Activated naive CD4-positive, alpha-beta T cell treated with anti-CD3 and anti-CD28 coated beads, Interleukin-2, amount 50 U/mL, for 72 hours (primary cell): ENCODE measurements at places on chromosomes 2 and 18.

GRCh38 chr2:21282515-21282898 is 158.7 kb downstream of the TDRD15 start:
- DNase-seq, result no peak

GRCh38 chr2:71608034-71608433 is 154.7 kb downstream of the DYSF start:
- no peak for DNase-seq

DNA sequence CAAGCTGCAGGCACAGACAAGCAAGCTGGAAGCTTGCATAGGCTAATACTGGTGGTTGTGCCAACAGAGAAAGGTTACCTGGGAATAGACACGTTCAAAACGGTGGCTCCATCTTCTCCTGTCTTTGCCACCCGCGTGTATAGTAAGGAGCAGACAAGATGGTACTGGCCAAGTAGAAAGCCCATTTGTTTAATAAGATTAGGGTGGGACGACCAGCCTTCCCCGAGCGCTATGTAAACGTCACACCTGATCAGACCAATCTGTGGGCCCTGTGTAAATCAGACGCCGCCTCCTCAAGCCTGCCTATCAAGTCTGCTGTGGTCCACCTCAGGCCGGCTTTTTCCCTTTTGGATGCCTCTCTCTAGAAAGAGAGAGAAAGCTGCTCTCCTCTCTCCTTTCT is 189.2 kb downstream of the LAMA1 start:
- no peak for DNase-seq

DNA sequence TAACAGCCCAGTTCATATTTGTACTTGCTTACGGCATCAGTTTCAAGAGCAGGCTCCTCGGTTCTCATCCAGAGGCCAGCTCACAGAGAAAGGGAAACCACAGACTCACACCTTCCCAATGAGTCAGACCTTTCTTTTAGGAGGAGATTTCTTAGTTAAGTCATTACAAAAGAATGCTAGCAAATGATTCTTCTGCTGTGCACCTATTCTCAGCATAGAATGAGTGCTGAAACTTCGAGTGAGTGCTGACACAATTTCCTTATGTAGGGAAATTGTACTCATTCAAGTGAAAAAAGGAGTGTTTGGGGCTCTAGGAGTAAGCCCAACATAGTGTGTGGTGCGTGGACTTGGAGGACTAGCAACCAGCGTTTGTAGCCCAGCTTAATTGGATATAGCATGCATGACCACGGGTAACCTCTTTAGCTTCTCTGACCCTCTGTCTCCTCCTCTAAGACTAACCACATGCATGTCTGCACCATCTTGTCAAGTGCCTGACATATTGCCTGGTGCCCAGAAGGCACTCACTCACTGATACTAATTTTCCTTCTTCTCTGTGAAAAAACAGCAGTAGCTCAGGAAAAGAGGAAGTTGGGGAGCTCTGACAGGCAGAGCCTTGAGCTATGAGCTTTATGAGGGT is 87.0 kb downstream of the ALPK2 start:
- peak; percentile 78 for DNase-seq

GRCh38 chr2:147649286-147649685 is 195.5 kb upstream of the ACVR2A start:
- no peak for DNase-seq

GRCh38 chr2:219706823-219707281 is 79.4 kb downstream of the SLC4A3 start:
- DNase-seq, result no peak

DNA sequence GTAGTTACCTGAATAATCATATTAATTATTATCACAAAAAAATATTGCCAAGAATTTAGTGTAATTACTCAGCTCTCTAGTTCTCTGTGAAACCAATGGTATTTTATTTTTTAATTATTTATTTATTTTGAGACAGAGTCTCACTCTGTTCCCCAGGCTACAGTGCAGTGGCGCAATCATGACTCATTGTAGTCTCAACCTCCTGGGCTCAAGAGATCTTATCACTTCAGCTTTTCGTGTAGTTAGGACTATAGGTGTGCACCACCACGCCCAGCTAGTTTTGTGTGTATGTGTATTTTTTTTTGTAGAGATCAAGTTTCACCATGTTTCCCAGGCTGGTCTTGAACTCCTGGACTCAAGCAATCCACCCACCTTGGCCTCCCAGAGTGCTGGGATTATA is 440.4 kb upstream of the CDH20 start:
- DNase-seq, result no peak

DNA sequence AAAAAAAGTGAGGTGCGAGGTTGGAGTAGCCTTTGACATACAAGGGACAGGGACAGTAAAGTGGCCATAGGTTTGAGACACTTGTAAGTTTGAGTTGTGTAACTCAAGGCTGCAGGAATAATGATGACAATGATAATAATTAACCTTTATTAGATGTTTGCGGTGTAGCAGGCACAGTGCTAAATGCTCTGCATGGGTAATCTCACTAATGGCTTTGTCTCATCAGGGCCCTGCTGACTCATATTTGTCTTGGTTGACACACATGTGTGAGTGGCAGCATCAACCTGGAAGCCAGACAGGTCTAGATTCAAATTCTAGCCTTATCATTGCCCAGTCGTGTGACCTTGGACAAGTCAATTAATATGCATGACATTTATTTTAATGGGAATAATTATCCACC is 126.2 kb downstream of the FSHR start:
- no peak for DNase-seq

DNA sequence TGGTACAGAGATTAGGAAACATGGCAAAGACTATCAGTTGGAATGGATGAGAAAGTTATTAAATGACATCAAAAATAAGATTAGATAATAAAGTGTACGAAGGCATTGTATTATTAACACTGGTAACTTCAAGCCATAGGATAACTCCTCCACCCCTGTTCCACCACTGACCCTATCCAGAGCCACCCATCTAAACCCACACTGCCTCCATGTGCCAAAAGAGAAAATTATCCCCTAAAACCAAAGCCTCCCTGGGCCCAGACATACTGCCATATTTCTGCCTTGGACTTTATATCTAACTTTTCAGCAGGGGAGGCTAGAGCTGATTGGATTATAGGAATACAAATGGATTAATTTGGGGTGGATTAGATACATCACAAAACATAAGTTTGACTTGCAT is 443.7 kb downstream of the BCL11A start:
- DNase-seq, result no peak

- no peak for DNase-seq
These were observed 1377.4 kb upstream of the ACVR2A start for GRCh38 chr2:146467425-146467824.

DNA sequence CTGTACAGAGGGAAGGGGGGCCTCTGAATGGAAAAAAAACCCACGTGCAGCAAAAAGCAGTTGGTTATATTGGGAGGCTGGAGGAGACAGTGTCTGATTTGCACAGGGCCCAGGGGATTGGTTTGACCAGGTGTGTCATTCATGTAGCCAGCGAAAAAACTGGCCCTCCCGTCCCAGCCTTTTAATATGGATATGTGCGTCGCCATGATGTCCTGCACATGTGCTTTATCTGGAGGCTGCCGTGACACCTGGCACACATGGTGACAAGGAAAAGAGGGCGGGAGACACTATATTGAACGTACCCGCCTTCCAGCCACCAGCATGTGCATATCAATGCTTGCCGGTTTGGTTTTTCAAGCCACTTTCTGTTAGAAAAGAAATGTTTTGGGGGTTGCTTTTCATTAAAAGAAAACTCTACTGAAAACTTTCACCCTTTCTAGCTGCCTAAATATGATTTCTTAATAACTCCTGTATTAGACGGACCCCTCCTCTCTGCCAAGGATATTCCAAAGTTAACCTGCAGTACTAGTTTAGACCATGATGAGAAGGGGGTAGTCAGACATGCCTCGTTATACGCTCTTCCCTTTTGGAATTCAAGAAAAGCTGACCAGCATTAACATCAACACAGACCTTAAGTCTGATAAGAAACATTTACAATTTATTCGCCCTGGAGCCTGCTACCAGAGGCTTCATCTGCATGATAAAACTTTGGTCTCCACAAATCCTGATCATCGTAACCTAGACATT is 16.2 kb downstream of the SLC25A52 start:
- no peak for DNase-seq

GRCh38 chr2:73177645-73178255 is 24.6 kb upstream of the NOTO start:
- DNase-seq, result no peak

- no peak for DNase-seq
These were observed 173.3 kb upstream of the ZFP36L2 start for GRCh38 chr2:43399515-43400264.

DNA sequence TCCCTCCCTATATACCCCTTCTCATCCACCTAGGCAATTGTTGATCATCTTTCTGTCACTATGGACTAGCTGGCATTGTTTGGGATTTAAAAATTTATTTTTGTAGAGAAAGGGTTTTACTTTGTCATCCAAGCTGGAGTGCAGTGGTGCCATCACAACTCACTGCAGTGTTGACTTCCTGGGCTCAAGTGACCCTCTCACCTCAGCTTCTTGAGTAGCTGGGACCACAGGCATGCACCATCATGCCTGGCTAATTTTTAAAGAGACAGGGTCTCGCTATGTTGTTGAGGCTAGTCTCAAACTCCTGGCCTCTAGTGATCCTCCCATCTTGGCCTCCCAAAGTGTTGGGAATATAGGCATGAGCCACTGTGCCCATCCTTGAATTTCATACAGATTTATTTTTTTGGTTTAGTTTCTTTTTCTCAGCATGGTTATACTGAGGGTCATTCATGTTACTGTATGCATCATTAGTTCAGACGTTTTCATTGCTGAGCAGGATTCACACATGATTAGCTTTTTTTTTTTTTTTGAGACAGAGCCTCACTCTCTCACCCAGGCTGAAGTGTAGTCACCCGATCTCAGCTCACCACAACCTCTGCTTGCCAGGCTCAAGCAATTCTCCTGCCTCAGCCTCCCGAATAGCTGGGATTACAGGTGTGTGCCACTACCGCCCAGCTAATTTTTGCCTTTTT is 8.6 kb upstream of the PCARE start:
- no peak for DNase-seq
